ENCODE measurements at places on chromosomes 12 and 14.

DNA sequence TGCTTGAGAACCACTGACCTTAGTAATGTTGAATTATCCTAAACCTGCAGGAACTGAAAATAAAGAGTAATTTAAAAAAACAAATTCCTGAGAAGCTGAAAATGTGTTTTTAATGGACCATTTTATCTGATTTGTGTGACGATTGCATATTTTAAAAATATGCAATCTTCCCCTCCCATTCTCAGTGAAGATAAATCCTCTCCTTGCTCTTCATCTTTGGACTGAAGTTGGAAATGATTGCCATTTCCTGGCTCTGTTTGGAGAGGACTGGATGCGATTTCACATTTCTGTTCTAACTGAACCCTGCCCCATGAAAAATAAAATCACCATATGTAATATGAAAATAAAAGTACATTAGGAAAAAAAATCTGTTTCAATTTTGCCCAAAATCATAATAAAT is 216.3 kb downstream of the SLC6A15 start:
- no peak for DNase-seq

GRCh38 chr14:72906316-72906715 is 12.4 kb upstream of the DPF3 start:
- no peak for DNase-seq

- no peak for DNase-seq
These were observed 15.4 kb upstream of the UBC start for GRCh38 chr12:124929649-124930419.

GRCh38 chr12:4214877-4215228 is 58.7 kb upstream of the CCND2 start:
- DNase-seq = no peak

- DNase-seq = no peak
These were observed 148.4 kb upstream of the SYT10 start for GRCh38 chr12:33587784-33588712.

DNA sequence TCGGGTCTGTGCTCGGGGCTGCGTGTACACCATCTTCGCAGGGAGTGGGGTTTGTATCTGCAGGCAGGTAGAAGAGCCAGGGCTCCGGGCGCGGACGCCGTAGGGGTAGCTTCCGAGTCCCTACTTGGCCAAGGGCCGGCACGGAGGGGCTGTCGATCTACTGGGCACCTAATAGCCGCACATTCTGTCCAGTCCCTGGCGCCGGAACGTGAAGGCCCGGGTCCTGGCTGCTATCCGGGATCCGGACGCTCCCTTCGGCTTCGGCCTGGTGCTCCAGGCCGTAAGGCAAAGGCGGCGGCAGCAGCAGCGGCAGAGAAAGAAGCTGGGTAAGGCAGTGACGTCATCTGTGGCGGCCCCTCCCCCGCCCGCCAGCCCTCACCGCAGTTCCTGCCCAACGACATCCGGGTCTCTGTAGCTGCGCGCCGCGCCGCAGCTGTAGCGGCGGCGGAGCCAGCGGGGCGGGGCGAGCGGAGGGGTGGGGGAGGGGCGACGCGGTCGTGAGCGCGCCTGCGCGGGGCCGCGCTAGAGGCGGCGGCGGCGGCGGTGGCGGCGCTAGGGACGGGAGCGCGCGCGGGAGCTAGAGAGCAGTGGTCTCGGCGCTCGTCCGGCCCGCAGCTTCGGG is at the start of gene PPM1A:
Gene PPM1A, plus strand, starts transcription at position 525 of the 622 bp plus-strand sequence. CDS start 33,483 bp downstream, outside the sequence.
- peak; percentile 69 for DNase-seq

- DNase-seq = no peak
These were observed 55.7 kb downstream of the ITPK1 start for GRCh38 chr14:93059917-93060545.

- DNase-seq = no peak
These were observed 240.9 kb downstream of the FOXN3 start for GRCh38 chr14:89175881-89176799.

DNA sequence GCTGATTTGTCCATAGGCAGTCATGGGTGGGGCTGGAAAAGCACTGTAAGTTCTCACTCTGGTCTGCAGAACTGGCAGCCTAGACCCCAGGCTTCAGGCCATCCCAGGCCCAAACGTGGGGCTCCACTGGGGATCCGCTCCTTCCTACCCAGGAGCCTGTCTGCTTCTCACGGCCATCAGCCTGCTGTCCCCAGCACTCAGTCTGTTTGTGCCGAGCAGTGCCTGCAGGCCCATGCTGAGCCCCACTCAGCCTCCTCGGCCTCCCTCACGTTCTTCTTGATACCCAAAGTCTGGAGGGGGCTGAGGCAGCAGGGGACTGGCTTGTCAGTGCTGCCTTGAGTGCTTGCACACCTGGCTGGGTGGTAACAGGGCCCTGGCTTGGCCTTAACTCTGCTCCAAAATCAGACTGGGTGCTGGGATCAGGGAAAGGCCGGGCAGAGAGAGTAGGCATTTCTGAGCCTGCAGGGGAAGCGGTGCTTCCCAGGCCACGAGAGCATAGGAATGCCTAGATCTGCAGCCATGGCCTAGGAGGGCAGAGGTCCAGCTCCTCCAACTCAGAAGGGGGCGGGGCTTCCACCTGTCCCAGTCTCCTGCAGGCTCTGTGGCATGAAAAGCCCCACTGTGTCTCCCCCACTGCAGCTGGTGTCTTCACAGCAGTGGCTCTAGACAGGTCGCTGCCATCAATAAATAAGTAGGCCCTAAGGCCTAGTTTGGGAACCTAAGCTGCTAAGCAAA is 772.4 kb upstream of the FBXO33 start:
- DNase-seq = no peak

DNA sequence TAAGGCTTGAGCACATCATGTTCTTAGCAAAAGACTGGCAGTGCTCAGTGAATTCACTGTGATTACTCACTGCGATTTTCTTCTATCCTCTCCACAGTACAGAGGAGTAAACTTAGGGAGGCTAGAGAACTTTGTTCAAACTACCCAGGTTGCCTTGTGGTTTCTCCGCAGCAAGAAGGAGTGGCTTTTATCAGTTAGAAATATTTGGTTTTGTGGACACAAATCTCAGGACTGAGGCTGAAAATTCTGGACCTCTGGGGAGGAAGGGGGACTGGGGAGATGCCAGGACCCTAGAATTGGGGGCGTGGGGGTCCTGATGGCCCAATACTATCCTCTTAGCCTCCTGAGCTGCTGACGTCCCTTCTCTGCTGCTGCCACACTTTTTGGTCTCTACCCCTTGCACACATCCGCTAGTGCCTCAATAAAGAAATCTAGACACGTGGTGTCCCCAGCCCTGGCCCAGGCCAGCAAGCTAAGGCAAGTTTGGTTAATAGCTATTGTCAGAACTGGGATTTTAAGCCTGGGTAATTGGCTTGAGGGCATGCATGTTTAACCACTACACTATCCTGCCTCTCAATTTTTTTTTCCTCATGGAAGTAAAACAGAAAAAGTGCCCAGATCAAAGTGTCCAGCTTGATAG is 842 bp downstream of the OAS2 start:
- DNase-seq = no peak

GRCh38 chr12:79532907-79533288 is 157.9 kb downstream of the PAWR start:
- DNase-seq = no peak

- DNase-seq = no peak
These were observed 37.4 kb upstream of the C12orf71 start for GRCh38 chr12:27119797-27120196.

DNA sequence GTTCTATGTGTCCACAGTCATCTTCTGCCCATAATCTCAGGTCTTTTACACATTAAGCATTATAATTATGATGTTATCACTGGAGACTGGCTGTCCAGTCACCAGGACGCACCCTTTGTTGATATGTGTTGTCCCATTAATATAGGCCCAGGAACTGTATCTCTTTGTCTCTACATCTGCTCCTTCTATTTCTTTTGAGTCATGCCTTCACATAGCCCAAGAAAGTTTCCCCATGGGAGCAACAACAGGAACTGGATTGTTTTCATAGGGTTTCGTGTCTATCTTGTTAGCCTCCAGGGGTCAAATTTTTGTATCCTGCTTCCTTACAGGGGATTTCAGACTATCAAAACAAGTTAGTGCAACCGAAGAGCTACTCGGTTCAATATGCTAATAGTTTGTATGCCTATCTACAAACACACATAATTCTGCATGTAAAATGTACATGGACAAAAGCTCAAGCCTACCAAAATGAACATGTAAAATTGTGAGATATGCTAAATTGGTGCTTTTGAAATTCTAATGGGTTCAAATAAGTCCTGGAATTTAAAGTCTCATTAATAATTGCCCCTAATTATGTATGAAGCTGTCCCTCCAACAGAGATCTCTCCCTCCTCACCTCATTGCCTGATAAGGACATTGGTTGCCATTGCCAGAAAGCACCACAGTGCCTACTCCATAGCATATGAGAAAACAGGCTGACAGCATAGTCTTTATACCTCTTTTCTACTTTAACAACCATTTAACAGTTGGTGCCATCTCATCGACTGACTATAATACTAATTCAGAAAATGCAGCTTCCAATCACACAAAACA is 99.8 kb upstream of the DIO2 start:
- no peak for DNase-seq

GRCh38 chr12:3757261-3757660 is 4.4 kb upstream of the CRACR2A start:
- DNase-seq = no peak

- no peak for DNase-seq
These were observed 14.7 kb downstream of the KRT2 start for GRCh38 chr12:52637299-52637698.

GRCh38 chr12:40261937-40262336 is 37.1 kb downstream of the LRRK2 start:
- no peak for DNase-seq

DNA sequence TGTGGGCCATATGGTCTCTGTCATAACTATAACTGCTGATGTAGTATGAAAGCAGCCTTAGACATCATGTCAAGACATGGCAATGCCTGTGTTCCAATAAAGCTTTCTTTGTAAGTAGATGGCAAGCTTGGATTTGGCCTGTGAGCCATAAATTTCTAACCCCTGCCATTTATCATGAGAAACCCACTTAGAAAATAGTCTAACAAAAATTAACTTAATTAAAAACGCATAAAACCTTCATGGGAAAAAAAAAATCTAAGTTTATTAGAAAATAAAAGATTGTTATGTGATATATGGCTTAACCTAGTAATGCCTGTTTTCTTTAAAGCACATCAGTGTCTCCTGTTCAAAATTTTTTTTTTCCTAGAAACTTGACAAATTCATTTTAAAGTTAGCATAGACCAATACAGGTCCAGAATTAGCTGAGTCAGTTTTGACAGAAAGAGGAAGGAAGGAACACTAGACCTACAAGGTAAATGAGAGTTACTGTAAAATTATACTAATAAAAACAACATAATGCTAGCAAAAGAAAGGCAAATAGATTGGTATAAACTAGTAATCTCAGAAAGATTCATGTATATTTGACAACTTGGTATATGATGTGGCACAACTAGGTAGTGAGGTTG is 68.2 kb downstream of the USP15 start:
- no peak for DNase-seq

GRCh38 chr14:106489112-106489881 is 962.9 kb downstream of the TMEM121 start:
- no peak for DNase-seq

GRCh38 chr12:2112401-2112800 is 59.6 kb downstream of the CACNA1C start:
- no peak for DNase-seq

All from NCI-H1436 treated with DMSO at 0.1 percent for 48 hours (cell line).